ENCODE measurements at places on chromosomes 1 and 21. TPM values are rescaled to one million over a fixed set of nuclear protein-coding genes. Genes with fewer than 3 reads are reported as not detected.

Gene GBP6
- 0.25 TPM for total RNA-seq

Gene CHODL
- 17.3 TPM for total RNA-seq

Gene GBP5
- total RNA-seq = 49.7 TPM

Gene WDR64
- total RNA-seq = not detected

DNA sequence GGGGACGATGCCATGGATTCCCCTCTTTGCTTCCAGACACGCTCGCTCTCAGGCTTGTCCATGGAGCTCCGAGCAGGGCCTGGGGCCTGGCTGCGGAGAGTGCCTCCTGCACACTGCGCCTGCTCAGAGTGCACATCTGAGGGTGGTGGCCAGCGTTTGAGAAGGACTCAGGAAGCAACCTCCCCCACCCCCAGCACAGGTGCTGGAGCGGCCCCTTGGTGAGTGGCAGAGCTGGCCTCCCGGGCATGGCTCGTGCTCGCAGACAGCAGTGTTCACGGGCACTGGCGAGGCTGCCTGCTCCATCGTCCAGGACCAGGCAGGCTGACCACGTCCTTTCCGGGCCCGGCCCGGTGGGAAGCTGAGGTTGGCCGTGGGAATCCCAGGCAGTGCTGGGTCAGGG lies 2.8 kb downstream of the SPATC1L start:
- H3K27me3 ChIP-seq = no peaks in the 10 kb centered on the region
- peaks cover 23% of the 10 kb centered on the region for H3K4me1 ChIP-seq
- H3K4me3 ChIP-seq = no peak overlapping the region
- DNase-seq = peak; percentile 74
- no peak overlapping the region for H3K27ac ChIP-seq

GRCh38 chr1:186311375-186312051 lies 63.5 kb downstream of the TPR start:
- H3K27me3 ChIP-seq = no peaks in the 10 kb centered on the region
- peaks cover 64% of the 10 kb centered on the region for H3K36me3 ChIP-seq
- no peak for DNase-seq
- no peak overlapping the region for H3K27ac ChIP-seq
- H3K4me3 ChIP-seq = no peak overlapping the region

- peaks cover 2% of the 10 kb centered on the region for H3K4me1 ChIP-seq
- no peak overlapping the region for H3K4me3 ChIP-seq
- no peaks in the 10 kb centered on the region for H3K27me3 ChIP-seq
- DNase-seq = no peak
Measured at GRCh38 chr1:3539707-3540425, 71.4 kb downstream of the MEGF6 start.

DNA sequence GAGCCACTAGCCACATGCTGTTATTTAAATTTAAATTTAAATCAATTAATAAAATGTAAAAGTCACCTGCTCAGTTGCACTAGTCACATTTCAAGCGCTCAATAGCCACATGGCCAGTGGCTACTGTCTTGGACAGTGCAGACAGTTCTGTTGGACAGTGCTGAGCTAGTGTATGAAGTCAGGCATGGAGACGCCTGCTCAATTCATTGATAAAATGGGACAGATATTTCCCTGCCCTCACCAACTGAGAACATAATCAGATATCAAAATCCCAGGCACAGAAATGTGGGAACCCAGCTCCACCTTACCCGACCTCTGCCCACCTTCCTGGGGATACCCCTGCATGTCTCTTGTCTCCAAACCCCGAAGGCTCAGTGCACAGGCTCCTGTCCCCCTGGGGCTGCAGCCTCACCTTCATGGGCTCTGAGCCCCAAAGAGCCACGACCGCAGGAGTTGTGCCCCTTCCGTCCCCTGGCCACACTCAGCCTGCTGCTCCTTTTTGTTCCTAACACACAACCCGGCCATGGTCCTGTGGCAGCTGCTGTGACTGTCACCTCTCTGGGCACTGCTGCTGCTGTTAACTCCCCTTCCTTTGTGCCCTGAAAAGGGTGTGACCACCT lies 63.5 kb downstream of the TCP10L start:
- no peak for DNase-seq
- no peaks in the 10 kb centered on the region for H3K36me3 ChIP-seq
- H3K4me1 ChIP-seq = peaks cover 12% of the 10 kb centered on the region
- H3K4me3 ChIP-seq = no peak overlapping the region
- H3K27me3 ChIP-seq = no peaks in the 10 kb centered on the region

GRCh38 chr1:48996311-48996710 lies 219.6 kb upstream of the BEND5 start:
- H3K27me3 ChIP-seq = no peaks in the 10 kb centered on the region
- no peaks in the 10 kb centered on the region for H3K36me3 ChIP-seq
- no peaks in the 10 kb centered on the region for H3K4me1 ChIP-seq
- no peak for DNase-seq
- H3K27ac ChIP-seq = no peak overlapping the region

- H3K27me3 ChIP-seq = no peaks in the 10 kb centered on the region
- H3K4me1 ChIP-seq = peaks cover 40% of the 10 kb centered on the region
- no peaks in the 10 kb centered on the region for H3K36me3 ChIP-seq
- peak overlapping the region; percentile 95 for H3K27ac ChIP-seq
Measured at GRCh38 chr1:235075048-235075776, 53.4 kb downstream of the TOMM20 start.

DNA sequence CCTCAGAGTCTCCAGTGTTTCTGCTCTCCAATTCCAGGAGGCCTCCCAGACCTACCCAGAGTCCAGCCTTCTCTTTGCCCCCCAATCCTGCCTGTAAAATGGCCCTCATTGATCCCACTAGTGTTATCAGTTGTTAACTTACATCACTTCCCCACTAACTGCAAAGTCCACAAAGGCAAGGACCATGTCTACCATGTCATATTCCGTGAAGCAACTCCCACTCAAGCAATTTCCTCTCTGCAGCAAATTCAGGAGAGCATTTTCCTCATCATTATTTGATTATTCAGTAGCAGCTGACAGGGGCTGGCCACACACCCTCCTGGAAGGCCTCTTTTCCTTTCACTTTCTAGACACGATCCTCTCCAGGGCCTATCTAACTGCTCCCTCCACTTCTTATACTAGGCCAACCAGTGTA lies 153.5 kb downstream of the RERE start:
- H3K4me3 ChIP-seq = no peak overlapping the region
- no peaks in the 10 kb centered on the region for H3K27me3 ChIP-seq
- DNase-seq = no peak
- peak overlapping the region; percentile 82 for H3K27ac ChIP-seq
- H3K36me3 ChIP-seq = no peaks in the 10 kb centered on the region
- H3K4me1 ChIP-seq = peaks cover 97% of the 10 kb centered on the region
